ENCODE measurements at places on chromosomes 12 and 14.

DNA sequence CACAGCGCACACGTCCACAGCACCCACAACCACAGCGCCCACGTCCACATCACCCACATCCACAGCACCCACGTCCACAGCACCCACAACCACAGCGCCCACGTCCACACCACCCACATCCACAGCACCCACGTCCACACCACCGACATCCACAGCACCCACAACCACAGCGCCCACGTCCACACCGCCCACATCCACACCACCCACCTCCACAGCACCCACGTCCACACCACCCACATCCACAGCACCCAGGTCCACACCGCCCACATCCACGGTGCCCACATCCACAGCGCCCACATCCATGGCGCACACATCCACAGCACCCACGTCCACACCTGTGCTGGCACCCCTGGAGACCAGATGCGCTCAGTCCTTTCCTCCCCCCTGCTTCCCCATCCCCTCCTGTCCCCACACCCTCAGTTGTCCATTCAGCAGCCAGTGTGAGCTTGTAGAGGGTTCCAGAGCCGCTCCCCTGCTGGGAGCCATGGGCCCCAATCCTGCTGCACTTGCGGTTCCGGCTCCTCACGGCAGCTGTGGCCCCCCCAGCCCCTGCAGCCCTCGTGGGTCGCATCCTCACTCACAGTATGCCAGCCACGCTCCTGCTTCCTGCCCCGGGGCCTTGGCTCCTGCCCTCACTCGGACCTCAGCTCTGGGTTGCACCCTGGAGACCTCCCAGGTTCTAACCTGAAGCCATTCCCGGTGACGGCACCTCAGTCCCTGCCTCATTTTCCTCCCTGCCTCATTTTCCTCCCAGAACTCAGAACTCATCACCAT is 37.8 kb downstream of the GALNT9 start:
- DNase-seq = no peak

- DNase-seq = peak; percentile 24
Measured at GRCh38 chr12:6927379-6928021, at the start of gene ATN1. Gene ATN1, plus strand, starts transcription at chr12:6927959. Its CDS starts 6,043 bp downstream, at chr12:6934002.

DNA sequence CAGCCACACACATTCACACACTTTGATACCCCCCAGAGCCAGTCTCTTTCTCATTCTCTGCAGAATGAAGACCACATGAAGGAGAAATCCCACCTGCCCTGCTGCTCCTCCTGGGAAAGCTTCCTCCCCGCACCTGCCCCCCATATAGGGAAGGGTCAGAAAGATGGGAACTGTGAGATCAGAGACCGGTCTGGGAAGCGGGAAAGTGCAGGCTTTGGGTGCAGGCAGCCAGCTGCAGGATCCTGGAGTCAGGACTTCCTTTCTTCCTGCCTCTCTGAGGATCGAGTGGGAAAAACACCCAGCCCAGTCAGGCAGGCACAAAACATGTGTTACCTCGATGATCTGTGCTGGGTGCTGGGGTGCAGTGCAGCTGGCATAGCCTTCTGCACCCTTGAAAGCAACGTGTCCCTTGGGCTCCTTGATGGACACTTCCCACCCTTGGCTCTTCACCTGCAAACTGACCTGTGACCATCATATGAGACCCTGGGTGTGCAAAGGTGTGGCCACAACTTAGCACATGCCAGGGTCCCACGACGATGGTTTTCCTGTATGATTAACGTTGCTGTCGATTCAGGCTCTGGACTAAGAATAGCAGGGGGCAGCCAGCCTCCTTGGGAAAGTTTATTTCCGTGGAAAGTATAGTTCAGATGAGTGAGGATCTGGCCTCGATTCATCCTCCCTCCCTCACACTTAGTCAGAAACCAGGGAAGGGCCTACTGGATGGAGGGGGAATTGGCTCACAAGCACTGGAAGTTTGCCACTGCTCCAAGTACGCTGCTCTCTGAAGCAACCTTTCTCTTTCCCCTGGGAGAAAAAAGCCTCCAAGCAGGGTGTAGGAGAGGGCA is 105.4 kb upstream of the MED13L start:
- DNase-seq = no peak

DNA sequence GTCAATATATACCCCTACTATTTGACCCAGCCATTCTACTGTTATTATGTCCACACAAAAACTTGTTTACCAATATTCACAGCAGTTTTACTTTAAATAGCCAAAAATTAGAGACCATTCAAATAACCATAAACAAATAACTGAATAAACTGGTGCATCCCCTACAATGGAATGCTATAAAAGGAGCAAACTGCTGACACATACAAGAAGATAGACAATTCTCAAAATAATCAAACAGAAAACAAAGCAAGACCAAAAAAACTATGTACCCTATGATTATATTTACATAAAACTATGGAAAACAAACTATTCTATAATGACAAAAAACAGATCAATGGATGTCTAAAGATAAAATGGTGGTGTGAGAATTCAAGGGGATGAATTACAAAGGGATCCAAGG is 54.4 kb downstream of the RALGAPA1 start:
- no peak for DNase-seq

GRCh38 chr12:108905725-108906124 is 25.8 kb downstream of the DAO start:
- DNase-seq = no peak

- no peak for DNase-seq
Measured at GRCh38 chr12:130253866-130254265, 83.8 kb upstream of the PIWIL1 start.

All from NCI-H510A treated with DMSO at 0.1 percent for 48 hours (cell line).